Activated CD8-positive, alpha-beta memory T cell treated with anti-CD3 and anti-CD28 coated beads, Interleukin-2, amount 10 ng/mL, durations not matched to agents 7 days and 5 days (primary cell): ENCODE measurements at places on chromosomes 12 and 14. TPM values are rescaled to one million over a fixed set of nuclear protein-coding genes. Genes with fewer than 3 reads are reported as not detected.

DNA sequence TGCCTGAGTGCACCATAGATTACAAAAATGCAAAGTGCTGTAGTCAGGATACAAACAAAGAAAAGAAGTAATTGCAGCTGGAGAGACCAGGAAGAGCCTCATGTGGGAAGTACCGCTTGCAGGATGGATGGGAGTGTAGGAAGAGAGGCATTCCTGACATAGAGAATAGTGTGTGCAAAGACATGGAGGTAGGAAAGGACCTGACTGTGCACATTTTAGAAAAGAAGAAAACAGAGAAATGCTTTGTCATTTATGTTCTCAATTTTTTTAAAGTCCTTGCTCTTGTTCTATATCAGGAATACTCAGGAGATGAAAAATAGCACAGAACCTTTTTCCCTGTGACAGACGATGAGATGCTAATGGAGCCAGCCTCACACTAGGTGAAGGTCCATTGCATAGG is 358.7 kb upstream of the TMPO start:
- H3K27me3 ChIP-seq = peaks cover 3% of the 10 kb centered on the region
- DNase-seq = no peak
- H3K4me1 ChIP-seq = no peaks in the 10 kb centered on the region

Gene BHLHE41
- total RNA-seq = not detected

DNA sequence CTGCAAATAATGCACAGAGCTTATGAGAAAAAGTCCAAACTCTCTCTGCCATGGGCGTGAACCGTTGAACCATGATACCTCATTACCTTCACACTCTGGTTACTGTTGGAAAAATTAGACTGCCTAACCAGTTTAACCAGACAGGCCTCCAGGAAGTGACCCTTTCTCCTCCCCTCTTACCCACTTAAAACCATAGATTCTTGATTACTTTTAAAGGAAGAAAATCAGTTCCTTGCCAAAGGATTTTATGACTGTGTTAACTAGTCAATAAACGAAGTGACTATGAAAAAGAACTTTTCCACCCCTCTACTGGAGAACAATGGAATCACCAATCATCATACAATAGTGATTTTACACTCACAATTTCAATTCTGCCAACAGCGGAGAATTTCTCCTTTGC is 254.0 kb upstream of the ATP2B1 start:
- H3K4me3 ChIP-seq = no peak overlapping the region
- no peak for DNase-seq
- H3K4me1 ChIP-seq = peaks cover 10% of the 10 kb centered on the region
- no peak overlapping the region for H3K27ac ChIP-seq
- no peaks in the 10 kb centered on the region for H3K36me3 ChIP-seq

Gene TMED8
- 17.6 TPM for total RNA-seq

Gene A2ML1
- not detected for total RNA-seq
